CD4-positive, alpha-beta T cell (primary cell): ENCODE measurements at places on chromosomes 4 and X.

- DNase-seq: no peak
These were observed 49.6 kb downstream of the JADE1 start for GRCh38 chr4:128858879-128859671.

DNA sequence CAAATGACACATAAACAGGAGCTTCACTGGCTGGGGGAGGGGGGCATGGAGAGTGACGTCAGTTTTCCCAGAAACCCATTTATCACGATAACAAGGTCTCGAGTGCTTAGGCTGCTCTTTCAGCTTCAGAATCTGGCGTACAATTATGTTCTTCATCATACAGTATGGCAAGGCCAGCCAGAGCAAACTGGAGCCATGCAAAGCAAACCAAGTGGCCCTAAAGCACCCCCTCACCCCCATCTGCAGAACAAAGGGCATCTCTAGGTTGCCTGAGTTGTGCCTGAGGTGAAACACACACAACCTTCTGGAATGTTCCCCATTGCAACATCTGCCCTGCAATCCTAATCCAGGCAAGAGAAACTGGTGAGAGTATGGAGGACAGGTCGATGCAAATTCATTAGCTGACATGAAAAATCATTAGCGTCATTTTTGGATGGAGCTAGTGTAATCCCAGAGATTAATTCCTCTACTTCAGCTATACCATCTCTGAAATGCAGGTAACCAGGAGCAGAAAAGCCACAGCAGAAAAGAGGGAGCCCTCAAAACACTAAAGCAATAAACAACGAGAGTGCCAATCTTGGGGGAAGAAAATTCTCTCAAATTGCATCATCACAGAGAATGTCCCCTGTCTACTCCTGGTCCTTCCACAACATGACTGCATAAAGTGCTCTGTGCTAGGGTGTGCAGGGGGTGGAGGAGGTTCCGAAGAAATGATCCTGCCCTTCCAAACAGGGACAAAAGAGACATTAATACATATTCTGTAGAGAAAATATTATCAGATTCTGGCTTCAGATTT is 1.8 kb downstream of the SEPTIN6 start:
- DNase-seq: peak; percentile 65

- no peak for DNase-seq
These were observed 272.6 kb upstream of the HAND2 start for GRCh38 chr4:173802662-173803022.

GRCh38 chr4:107791902-107792301 is 32.8 kb upstream of the SGMS2 start:
- no peak for DNase-seq

- no peak for DNase-seq
These were observed 29.3 kb downstream of the AFAP1 start for GRCh38 chr4:7910263-7910896.

DNA sequence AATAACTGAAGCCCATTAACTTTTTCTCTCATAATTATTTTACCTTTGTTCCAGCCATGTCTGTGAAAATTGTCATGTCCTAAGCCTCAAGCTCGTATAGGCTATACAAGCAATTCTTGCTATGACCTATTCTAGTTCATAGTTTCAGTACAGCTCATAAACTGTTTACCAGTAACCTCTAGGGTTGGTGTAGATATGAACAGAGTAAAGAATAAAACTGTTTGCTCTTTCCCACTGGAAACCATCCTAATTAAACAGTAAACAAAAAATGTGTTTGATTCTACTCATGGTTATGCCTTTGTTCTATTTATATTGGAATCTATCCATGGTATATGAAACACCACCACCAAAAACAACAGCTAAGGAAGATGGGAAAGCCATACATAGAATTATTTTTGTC is 1444.0 kb upstream of the PCDH7 start:
- no peak for DNase-seq

DNA sequence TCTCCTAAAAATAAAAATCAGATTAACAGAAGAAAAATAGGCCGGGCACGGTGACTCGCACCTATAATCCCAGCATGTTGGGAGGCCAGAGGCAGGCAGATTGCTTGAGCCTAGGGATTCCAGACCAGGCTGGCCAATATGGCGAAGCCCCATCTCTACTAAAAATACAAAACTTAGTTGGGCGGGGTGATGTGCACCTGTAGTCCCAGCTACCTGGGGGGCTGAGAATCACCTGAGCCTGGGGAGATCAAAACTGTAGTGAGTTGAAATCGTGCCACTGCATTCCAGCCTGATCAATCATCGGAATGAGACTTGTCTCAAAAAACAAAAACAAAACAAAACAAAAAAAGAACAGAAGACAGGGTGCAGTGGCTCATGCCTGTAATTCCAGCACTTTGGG is 32.8 kb upstream of the NOCT start:
- DNase-seq: no peak

DNA sequence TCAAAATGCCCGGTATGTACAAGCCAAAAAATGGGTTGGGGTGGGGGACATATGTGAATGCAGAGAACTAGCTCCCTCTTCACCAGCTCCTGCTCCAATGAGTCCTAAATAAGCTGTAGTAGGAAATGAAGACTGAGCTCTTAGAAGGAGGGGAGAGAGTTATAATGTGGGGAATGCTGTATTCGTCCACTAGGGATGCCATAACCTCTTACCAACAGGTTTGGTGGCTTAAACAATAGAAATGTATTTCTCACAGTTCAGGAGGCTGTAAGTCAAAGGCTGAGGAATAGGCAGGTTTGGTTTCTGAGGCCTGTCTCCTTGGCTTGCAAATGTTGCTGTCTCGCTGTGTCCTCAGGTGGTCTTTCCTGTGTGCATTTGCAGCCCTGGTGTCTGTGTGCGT is 4.4 kb upstream of the INPP4B start:
- DNase-seq: no peak

DNA sequence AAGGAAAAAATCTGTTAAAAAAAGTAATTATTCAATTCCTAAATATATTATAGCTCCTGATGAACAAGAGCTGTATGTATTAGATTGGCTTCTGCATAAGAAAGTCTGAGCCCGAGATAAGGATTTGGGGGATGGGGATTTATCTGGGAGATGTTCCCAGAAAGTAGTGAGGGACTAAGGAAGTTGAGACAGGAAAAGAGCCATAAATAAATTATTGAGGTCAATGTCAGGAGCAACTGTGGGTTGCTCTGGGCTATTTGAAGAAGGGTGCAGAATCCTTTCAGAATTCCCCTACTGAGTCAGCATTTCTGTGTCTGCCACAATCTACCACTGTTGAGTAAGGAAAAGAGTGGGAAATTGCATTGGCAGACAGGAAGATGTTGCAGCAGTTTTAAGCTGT is 3.1 kb upstream of the TDO2 start:
- DNase-seq: no peak

- no peak for DNase-seq
These were observed 128.9 kb downstream of the PRKX start for GRCh38 chrX:3584415-3584996.

- DNase-seq: no peak
These were observed 102.2 kb downstream of the SEL1L3 start for GRCh38 chr4:25760518-25761157.

GRCh38 chr4:147198411-147199051 is 252.9 kb upstream of the TTC29 start:
- no peak for DNase-seq

DNA sequence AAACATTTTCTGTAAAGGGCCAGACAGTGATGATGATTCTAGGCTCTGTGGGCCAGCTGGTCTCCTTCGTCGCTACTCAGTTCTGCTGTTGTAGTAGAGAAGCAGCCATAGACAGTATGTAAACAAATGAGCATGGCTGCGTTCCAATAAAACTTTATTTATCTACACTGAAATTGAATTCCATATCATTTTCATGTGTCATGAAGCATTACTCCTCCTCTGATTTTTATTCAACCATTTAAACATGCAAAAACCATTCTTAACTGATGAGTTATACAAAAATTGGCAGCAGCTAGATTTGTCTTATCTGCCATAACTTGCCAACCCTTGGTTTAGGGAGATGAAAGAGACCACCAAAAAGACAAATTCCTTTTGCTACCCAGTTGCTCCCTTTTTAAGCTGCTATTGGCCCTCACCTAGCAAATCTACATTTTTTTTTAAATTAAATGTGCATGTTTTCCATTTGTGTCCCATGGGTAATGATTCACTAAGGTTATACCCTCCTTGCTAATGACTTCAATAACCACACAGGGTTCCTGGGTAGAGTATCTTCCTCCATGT is 309.9 kb downstream of the DHX15 start:
- no peak for DNase-seq

DNA sequence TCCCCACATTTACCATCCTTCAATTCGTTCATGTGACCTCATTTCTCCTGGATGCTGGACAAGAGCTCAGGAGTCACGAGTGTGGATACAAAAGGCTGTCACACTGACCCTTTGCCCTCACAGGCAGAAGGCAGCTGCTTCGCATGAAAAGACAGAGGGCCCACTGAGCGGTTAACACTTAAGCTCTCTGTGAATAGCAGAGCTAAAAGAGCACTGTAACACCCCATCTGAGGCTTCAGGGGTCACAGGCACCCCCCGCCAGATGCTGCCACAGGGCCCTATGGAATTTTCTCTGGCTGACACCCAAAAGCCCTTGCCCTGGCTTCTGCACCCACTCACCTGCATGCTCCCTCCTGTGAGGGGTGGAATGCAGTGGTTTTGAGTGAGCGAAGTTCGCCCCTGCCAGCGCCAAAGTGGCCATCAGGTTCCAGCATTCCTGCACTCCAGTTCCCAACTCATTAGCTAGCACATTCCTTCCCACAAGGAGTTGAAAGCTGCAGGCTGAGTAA is 360.9 kb downstream of the PPP3CA start:
- DNase-seq: no peak

DNA sequence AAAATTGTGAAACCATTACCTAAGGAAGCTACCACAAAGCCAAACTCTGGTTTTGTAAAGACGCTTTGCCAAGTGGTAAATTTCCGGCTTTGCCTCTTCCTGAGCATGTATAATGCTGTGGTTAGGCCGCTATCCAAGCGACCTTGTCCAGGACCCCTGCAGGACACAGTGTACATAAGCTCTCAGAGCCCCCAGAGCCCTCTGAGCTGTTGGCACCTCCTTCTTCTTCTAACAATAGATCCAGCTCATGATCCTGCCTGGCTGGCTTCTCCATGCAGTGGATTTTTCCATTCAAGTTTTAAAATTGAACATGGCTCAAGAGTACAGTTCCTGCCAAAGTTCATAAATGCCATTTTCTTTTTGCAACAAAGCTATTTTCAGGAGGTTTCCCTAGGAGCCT is 326.7 kb downstream of the MAPK10 start:
- DNase-seq: no peak

GRCh38 chr4:109913596-109914241 is 1.0 kb downstream of the EGF start:
- no peak for DNase-seq

DNA sequence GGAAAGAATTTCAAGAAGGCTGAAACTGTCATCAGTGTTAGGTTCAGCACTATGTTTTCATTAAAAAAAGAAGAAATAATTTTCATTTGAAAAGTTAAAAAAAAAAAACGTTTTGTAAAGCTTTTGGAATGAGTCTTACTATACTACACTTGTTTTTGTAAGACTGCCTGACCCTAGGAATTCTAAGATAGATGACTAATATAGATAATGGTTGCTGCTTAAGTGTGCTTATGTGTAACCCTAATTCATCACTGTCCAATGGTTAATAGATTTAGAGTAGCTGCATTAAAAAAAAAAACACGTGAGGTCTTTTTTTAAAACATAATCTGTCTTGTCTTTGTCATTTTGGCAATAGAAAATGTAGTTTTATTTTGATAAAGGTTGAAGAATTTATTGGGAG is 323.2 kb downstream of the IL1RAPL1 start:
- DNase-seq: no peak

DNA sequence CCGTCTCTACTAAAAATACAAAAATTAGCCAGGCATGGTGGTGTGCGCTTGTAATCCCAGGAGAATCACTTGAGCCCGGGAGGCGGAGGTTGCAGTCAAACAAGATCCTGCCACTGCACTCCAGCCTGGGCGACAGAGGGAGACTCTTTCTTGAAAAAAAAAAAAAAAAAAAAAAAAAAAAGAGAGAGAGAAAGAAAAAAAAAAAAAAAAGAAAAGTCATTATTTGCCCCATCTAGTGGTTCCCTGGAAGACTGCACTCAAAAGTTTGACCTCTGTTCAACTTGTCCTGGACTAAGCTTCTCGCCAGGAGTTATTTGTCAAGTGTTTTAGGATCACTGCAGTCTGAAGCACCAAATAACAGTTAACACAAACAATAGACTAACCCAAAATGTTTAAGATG is 45.3 kb upstream of the KCTD8 start:
- no peak for DNase-seq

DNA sequence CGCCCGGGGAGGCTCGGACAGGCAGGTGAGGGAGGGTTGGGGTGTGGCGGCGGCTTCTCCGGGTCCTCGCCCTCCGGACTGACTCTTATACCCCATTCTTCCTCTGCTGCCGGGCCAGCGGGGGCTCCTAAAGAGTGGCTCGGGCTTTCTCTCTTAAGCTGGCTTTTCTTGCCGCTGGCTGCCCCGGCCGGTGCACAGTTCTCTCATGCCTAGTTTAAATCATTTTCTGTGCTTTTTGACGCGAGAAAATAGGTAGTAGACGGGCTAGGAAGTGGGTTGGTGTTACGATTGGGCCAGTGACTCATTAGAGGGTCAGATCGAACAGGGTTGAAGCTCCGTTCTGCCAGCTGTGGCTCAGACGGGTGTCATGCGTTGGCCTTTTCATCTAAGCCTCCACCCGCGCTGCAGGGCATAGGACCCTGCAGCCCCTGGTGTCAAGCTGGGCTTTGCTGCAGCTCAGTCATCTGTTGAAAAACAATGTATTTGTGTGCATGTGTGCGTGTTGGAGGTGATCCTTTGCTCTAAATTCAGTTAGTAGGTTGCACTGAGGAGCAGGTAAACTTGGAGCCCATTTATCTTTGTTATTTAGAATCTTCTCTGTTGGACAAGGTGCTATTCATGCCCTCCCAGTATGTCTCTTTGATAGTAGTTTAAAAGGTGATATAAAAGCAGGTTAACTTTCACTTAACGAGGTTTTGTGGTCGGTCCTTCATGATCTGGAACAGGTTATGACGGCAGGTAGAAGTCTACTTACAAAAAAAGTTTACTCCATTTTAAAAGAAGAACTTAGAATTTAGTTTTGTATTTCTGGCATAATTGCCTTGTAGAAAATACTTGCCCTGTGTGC is 802 bp downstream of the BMP2K start:
- DNase-seq: peak; percentile 17

DNA sequence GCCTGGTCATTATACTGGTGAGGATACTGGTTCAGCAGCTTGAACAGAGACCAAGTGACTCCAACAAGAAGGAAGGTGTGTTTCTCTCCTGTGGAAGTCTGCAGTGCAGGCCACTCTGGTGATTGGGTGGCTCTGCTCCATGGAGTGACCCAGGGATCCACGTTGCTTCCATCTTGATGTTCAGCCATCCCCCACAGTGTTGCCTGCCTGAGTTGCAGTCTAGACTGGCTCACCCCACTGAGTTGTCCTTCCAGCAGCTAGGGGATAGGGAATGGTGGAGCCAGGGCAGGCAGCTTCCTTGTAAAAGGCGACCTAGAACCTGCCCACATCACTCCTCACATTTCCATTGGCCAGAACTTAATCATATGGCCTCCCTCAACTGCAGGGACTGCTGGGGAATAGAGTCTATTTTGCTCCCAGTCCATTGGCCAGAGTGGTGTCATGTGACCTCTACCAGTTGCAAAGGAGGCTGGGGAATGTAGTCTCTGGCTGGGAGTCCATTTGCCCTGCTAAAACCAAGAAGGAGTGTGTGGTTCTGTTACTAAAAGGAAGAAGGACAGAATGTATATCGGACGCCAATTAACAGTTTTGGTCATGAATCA is 8.0 kb downstream of the MAN2B2 start:
- DNase-seq: no peak

- no peak for DNase-seq
These were observed 46.2 kb downstream of the GUCY1B1 start for GRCh38 chr4:155805016-155805415.

- DNase-seq: no peak
These were observed 212.8 kb upstream of the NRK start for GRCh38 chrX:105609530-105609929.
